ENCODE measurements at places on chromosomes 5 and 9.

DNA sequence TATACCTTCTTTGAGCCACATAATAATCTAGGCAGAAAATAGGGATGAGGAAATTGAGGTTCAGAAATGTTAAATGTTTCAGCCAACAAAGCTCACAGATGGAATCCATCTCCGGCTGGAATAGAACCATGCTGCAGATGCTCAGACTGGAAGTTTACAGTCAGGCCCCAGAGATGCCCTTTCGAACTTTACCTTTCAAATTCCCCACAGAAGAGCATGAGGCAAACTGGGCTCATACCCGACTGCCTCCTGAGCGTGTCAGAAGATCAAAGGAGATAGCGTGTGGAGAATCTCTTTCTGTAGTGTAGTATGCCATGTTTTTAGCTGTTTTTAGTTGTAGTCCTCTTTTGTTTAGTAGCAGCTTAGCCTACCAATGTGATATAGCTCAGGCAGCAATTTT lies 72.0 kb upstream of the DAP start:
- H3K4me3 ChIP-seq = no peak overlapping the region
- no peak overlapping the region for H3K27ac ChIP-seq
- no peaks in the 10 kb centered on the region for H3K36me3 ChIP-seq
- H3K4me1 ChIP-seq = no peaks in the 10 kb centered on the region
- no peaks in the 10 kb centered on the region for H3K27me3 ChIP-seq

DNA sequence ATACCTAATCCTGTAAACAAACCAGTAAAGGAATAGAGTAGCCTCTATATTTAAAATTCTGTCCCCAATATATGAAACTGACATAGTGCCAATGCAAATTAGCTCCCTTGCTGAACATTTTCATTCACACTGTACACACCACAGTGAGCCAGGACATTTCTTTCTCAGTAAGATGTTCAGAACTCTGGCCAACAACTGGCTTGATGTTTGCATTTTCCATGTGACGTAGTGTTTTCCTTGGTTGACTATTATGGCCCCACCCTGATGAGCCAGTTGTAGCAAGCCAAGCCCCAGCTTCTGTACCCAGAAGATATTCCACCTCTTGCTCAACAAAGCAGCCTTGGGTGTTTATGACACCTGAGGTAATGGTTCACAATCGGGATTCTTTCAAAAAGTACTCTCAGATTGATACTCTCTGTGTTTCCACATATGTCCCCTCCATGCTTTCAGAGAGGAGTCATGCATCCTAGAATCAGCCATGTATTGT lies 17.7 kb upstream of the ANXA1 start:
- H3K27ac ChIP-seq = peak overlapping the region; percentile 81
- no peaks in the 10 kb centered on the region for H3K36me3 ChIP-seq
- no peak for DNase-seq
- no peak overlapping the region for H3K4me3 ChIP-seq
- H3K27me3 ChIP-seq = no peaks in the 10 kb centered on the region

GRCh38 chr9:22379272-22379671 lies 67.4 kb upstream of the DMRTA1 start:
- H3K27ac ChIP-seq = no peak overlapping the region
- H3K4me3 ChIP-seq = no peak overlapping the region
- no peaks in the 10 kb centered on the region for H3K36me3 ChIP-seq
- no peaks in the 10 kb centered on the region for H3K4me1 ChIP-seq

DNA sequence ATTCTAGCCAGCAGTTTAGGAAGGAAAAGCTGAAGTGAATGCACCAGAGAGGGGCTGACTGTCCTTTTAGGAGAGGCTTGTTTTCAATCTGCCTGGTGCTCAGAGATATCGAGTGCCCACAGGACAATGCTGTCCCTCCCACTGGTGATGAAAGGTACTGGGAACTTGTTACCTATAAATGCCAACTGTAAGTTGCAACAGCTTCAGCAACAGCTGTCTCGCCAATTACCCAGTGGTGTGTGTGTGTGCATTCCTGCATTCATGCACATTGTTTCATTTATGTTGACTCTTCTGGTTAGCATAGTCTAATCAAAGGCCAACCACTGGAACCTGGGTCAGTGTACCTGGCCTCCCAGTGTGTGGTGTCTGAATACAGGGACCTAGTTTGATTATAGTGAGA lies 161.1 kb downstream of the CSNK1G3 start:
- DNase-seq = no peak
- no peaks in the 10 kb centered on the region for H3K4me1 ChIP-seq
- peaks cover 10% of the 10 kb centered on the region for H3K27me3 ChIP-seq
- no peak overlapping the region for H3K27ac ChIP-seq
- H3K4me3 ChIP-seq = no peak overlapping the region
- H3K36me3 ChIP-seq = no peaks in the 10 kb centered on the region

- H3K4me1 ChIP-seq = no peaks in the 10 kb centered on the region
- no peaks in the 10 kb centered on the region for H3K36me3 ChIP-seq
- H3K27me3 ChIP-seq = no peaks in the 10 kb centered on the region
- H3K4me3 ChIP-seq = no peak overlapping the region
Observed at GRCh38 chr5:68950930-68951329, 142.9 kb upstream of the SLC30A5 start.

DNA sequence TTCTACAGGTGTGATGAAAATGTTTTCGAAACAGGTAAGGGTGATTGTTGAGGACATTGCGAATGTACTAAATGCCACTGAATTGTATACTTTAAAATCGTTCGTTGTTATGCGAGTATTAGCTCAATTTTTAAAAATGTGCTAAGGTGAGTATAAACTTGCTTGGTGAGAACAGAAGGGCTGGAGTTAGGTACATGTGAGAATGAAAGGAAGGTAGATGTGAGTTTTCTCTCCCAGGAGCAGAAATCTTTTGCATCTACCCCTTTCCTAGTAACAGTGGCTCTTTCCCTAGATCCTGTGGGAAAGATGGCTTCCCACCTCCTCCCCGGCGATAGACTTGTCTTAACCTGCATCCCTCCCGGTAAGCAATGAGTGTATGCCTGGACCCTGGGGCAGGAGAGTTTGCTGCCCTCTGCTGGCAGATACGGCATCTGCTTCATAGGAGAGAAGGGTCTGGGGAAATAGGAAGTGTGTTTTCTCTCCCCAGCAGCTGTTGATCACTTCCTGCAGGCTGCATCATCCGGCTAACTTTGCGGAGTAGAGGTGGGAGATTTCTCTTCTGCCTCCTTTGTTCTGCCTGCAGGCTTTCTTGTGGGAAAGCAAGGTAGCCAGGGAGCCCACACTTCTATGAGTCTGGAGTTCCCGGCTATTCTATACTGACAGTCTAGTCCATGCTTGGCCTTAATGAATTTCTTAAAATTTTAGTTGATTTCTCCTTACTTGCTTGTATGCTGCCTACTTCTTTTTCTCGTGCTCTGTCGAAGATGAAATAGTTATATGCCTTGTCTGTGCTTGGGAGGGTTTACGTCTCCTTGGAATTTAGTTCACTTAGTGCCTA lies 373.3 kb upstream of the SEMA6A start:
- H3K4me1 ChIP-seq = no peaks in the 10 kb centered on the region
- H3K27me3 ChIP-seq = no peaks in the 10 kb centered on the region
- no peak overlapping the region for H3K4me3 ChIP-seq
- peak; percentile 67 for DNase-seq
- no peaks in the 10 kb centered on the region for H3K36me3 ChIP-seq

GRCh38 chr5:72228960-72229359 lies 91.1 kb downstream of the MRPS27 start:
- H3K27me3 ChIP-seq = no peaks in the 10 kb centered on the region
- no peak overlapping the region for H3K27ac ChIP-seq
- DNase-seq = no peak
- H3K4me1 ChIP-seq = peaks cover 21% of the 10 kb centered on the region
- peaks cover 12% of the 10 kb centered on the region for H3K36me3 ChIP-seq

GRCh38 chr5:27015758-27016157 lies 22.6 kb downstream of the CDH9 start:
- no peaks in the 10 kb centered on the region for H3K4me1 ChIP-seq
- no peak overlapping the region for H3K27ac ChIP-seq
- no peaks in the 10 kb centered on the region for H3K27me3 ChIP-seq

- no peak overlapping the region for H3K4me3 ChIP-seq
- H3K27me3 ChIP-seq = no peaks in the 10 kb centered on the region
- H3K27ac ChIP-seq = no peak overlapping the region
- no peak for DNase-seq
- peaks cover 76% of the 10 kb centered on the region for H3K4me1 ChIP-seq
- H3K36me3 ChIP-seq = no peaks in the 10 kb centered on the region
Observed at GRCh38 chr5:68245319-68245718, 29.8 kb downstream of the PIK3R1 start.

GRCh38 chr5:160525471-160526261 lies 104.0 kb downstream of the PTTG1 start:
- no peak for DNase-seq
- no peaks in the 10 kb centered on the region for H3K36me3 ChIP-seq
- H3K27ac ChIP-seq = no peak overlapping the region

GRCh38 chr9:9286001-9286400 lies 1326.8 kb downstream of the PTPRD start:
- no peak for DNase-seq
- no peak overlapping the region for H3K27ac ChIP-seq
- H3K4me1 ChIP-seq = no peaks in the 10 kb centered on the region
- no peaks in the 10 kb centered on the region for H3K36me3 ChIP-seq
- H3K27me3 ChIP-seq = no peaks in the 10 kb centered on the region

Data from activated T-cell treated with anti-CD3 and anti-CD28 coated beads, Interleukin-2, amount 50 U/mL, for 72 hours (primary cell).